ENCODE measurements at places on chromosomes 1 and 21.

GRCh38 chr1:206702803-206703202 is 18.1 kb downstream of the MAPKAPK2 start:
- DNase-seq, result no peak

GRCh38 chr1:192951691-192952460 is 107.3 kb downstream of the UCHL5 start:
- DNase-seq, result no peak

DNA sequence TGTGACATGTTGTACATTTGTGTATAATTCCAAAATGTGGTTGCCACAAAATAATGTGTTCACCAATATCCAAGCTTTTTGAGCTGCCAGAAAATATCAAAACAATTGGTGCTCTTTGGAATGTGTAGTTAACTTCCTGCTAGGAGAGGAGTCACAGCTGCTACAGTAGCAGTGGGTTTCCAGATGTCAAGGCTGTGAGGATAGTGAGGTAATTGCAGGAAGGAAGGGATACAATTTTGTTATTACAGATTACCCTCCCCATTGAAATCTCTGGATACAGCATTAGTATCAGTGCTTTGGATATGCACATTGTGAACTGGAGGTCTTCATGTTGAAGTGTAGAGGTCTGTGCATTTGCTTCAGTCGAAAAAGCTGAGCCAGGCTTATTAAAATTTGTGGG is 253.2 kb downstream of the PTPRC start:
- DNase-seq, result no peak

GRCh38 chr1:110021285-110021684 is 13.1 kb upstream of the STRIP1 start:
- no peak for DNase-seq

DNA sequence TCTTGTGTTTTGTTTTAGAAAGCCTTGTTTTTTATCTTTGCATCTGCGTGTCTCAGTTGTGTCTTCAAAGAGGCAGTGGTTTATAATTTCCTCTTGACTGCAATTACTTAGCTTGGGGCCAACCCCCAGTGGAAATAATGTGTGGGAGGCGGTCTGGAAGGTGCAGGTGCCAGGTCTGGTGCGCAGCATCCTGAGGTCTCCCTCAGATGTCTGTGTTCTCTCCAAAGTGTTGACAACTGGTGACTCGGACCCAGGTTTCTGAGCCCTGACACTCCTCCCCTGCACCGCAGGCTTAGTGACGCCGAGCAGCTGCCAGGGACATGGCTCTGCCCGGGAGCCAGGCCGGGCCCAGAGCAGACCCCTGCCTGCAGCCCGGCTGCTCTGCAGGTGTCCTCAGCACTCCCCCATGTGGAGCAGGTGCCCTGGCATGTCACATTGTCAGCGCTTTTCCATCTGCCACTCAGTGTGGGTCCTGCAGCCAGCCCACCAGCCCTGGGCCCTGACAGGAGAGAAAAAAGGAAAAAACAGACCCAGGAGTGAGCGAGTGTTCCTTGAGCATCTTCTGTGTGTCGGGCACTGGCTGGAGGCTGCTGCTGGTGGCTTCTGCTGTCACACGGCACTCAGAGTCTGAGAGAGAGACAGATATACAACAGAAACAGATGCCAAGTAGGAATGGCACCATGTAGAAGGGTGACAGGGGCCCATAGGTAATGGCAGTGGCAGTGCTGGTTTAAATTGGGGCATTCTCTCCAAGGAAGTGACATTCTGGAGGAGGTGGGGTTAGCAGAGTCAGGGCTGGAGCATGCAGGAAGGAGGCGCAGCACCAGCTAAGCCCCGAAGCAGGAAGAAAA is 24.8 kb upstream of the SELENON start:
- DNase-seq, result no peak

DNA sequence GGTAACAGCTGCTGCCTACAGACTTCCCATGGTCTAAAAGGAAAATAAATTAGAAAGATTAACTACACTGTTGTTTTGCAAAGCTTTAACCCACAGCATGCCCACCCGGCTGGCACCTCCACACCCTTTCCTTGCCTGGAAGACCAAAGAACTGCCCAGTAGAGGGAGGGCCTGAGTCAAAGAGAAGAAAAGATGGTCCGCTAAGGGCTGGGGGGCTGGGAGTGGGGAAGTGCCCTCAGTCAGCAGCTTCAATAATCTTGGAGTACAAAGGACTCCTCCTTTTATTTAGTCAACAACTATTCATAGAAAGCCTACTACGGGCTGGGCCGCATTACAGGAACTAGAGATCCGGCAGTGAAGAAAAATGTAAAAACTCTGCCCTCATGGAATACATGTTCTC is 40.6 kb downstream of the ERI3 start:
- no peak for DNase-seq

- DNase-seq, result no peak
Measured at GRCh38 chr21:44930543-44930981, 9.3 kb upstream of the SLX9 start.

DNA sequence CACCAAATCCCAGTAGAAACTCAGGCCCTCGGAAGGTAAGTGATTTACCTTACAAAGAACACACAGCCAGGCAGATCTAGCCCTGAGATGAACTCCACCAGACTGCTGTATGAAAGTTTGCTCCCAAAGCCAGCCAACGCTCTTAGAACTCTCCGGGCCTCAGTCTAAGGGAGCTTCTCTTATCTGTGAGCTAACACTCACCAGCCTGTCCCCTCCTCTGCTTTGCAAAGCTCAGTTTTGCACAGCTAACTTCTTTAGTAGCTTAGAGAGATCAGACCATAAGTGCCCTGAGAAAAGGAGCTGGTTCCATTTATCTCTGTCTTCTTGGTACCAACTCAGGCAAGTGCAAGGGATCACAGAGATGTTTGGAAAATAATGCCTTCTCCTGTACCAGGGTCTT is 195.8 kb upstream of the JUN start:
- no peak for DNase-seq

DNA sequence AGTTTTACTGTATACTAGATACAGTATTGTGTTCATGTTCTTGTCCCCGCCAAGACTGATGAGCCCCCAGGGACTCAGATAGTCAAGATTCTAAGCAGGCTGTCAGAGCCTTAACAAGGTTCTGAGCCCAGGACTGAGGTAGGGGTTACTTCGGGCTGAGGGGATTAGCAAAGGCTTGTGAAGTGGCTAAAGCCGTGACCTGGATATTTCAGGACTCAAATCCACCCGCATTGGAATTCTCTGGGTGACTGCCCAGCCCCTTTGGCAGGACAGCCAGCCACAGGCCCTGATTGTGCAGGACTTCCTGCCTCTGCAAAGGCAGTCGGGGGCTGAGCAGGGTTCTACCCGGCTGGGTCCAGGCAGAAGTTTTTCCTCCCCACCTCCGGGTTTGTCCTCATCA is at the start of gene PLA2G5:
Gene PLA2G5 (plus strand): TSS at position 321 of the 400 bp plus-strand sequence. CDS start 14,637 bp downstream, outside the sequence.
- no peak for DNase-seq

DNA sequence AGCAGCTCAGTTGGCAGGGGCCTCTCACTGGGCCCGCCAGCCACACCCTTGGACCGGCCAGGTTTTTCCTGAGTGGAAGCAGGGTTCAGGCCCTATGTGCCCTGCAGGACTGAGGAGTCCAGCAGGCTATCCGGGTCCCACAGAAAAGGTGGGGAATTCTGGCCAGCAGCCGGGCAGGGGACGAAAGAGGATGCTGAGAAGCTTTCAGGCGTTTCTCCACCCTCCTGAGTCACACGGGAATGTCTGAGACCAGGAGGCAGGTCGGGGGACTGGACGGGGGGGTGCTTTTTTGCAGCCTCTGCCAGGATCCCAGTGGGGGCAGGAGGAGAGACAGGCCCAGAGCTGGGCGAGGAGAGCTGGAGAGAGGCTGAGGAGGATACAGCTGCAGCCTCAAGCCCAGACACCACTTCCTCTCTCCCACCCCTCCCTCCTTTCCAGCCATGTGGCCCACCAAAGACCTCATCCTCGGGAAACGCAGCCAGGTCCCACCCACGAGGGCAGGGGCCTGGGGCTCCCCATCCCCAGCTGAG is 105.4 kb downstream of the SPSB1 start:
- DNase-seq, result no peak

DNA sequence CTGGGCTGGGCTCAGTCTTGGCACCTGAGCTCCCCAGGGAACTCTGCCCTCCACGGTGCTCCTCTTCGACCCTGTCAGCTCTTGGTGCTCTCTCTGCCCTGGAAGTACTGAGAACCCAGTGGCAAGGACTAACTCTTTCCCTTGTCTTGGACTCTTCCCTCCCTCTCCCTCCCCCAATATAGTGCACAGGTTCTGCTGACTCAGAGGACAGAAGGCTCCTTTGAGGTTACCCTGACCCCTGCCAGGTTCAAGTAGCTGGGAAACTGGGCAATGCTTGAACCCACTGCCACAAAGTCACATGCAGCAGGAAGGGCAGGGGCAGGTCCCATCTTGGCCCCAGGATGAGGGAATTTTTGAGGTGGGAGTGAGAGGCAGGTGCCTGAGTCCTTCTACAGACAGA is 20.3 kb downstream of the KCNQ4 start:
- no peak for DNase-seq

DNA sequence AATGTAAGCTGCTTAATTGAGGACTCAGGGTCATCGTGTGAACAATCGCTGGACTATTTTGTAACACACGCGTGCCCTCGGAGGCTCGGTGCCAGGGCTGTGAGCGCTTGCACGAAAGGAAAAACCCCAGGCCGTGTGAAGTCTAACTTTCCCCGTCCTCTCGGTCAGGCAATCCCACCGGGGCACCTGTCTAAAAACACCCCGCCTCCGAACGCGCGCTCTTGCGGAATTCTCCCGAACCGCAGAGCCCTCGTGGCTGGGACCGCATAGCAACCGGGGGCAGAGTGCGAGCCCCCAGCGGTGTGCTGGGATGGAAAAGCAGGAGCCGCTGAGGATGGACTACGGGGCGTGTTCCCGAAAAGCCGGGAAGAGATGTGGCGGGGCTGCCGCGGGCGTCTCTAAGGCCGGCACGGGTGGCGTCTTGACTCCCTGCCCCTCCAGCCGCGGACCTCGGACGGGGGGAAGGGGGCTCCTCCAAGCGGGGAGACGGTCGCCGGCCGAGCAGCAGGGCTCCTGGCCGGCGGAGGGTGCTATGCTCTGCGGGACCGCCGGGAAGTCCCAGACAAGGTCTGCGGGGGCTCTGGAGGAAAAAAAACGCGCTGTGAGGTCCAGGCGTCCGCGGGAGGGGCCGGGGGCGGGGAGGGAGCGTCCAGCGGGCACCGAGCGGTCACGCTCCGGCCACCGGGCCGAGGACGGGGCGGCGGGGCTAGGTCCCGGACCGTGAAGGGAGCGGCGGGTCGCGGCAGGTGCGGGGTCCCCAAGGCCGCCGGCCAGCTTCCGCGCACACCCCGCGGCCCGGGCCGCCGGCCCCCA is 936 bp downstream of the ZBTB21 start:
- DNase-seq, result no peak

DNA sequence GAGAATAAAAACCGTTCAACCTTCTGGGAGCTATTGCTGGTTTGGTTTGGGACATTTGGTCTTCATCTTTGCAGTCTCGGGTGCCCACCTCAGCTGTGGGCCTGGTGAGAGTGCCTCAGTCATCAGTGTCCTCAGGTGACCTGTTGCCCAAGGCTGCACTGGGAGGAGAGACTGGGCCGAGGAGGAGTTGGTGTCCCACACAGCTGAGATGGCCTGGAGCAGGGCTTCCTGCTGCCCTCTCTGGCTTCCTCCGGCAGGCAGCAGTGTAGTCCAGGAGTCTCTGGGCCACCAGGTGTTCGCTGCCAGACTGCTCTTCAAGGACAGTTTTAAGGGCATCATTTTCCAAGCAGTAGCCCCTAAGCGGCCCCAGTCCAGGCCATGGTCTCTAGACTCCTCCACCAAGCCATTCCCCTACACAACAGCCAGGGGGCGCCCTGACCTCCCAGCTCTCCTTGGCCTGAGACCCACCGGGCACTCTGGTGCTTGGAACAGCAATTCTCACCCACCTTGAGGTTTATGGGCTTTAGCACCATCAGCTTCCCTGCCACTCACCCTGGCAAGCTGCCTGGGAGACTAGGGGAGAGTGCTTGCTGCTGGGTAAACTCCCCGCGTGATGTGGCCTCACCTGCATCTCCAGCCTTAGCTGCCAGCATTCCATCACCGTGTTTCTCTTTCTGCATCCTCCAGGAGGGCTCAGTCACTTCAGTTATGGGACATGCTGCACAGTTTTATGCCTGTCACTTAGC is 9.1 kb upstream of the SYTL1 start:
- no peak for DNase-seq

DNA sequence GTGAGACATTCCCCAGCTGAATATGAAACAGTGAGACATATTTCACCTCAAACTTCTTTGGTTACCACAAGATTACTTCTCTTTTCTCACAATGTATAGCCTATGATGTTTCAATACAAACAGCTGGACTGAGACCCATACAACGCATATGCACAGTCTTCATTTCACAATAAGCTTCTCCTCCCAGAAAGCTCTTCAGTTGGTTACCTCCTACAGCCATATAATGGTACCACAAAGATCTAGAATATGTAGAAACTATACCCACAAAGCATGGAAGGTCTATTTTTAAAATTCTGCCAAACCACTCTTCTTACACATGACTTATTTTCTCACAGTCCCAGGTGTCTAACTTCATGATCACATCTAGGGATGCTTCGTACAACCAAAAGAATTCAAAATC is 70.8 kb downstream of the JAK1 start:
- no peak for DNase-seq

GRCh38 chr1:183942933-183943693 is 94.4 kb downstream of the COLGALT2 start:
- DNase-seq, result no peak

GRCh38 chr1:99363531-99363930 is 99.2 kb downstream of the PLPPR4 start:
- DNase-seq, result no peak

DNA sequence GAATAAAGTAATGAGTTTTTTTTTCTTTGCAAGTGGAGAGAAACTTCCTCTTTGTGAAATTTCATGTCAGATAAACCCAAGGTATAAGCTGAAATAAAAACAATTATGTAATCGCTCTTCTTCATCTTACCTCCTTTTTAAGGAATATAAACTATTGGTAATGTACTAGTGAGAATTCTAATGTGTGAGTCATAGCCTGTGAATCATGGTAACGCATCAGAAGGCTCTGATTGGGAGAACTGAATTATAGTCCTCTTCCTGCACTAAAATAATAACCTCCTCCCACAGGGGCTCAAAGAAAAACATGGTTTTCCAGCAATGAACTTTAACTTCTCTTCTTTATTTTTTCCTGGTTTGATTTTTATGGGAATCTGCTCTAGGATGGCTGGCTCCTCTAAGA is 57.1 kb upstream of the COX20 start:
- DNase-seq, result no peak

DNA sequence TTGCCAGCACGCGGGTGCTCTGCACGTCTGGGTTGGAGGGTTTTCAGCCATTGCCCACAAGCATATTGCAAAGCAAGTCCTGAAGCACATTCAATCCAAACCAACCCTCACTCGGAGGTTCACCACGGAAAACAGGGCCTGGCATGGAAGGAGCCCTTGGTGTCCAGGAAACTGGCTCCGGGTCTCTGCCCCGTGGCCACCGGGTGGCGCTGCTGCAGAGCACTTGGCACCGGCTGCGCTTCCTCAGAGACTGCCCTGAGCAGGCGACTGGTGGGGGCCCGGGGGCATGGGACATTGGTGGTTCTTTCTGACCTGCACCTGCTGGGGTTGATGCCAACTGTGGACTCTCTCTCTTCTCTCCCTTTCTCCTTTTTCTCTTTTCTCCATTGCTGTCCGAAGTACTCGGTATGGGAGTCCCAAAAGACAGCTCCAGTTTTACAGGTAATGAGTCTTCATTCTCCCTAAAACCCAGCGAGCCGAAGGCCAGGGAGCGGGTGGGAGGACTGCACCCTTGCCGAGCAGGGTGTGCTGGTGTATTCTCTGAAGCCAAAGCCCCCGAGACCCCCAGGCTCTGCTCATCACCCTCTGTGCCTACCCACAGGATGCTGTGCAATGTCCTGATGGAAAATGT is 4.1 kb upstream of the KCNAB2 start:
- no peak for DNase-seq

GRCh38 chr1:185906186-185906585 is 172.0 kb downstream of the HMCN1 start:
- no peak for DNase-seq
